ENCODE measurements at places on chromosomes 3 and 15.

DNA sequence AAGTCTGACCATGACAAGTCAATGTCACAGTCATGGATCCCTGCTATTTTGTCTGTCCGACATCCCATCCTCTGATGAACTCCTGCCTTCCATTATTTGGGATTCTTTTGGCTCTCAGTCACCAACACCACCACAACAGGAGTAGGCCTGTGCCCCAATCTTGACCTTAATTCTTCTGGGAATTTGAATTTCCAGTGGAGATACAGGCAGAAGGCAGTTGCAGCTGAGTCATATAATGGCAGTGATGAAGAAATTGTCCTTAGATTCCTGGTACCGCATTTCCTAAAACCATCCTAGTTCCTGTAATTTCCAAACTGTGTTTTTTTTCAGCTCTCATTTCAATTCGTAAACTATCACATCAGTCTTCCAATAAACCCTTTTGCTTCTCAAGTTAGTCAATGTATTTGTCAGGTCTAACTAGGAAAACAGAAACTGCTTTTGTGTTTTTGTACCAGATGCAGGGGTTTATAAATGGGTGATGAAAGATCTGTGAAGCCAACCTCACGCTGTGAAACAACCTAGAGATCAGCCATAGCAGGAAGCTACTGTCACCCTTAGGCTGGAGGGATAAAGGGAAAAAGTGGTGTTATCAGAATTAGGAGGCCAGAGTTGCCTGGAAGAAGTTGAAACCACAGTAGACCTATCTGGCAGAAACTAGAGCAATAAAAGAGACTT, 126.3 kb upstream of the TMEM108 start:
- no peak for DNase-seq

DNA sequence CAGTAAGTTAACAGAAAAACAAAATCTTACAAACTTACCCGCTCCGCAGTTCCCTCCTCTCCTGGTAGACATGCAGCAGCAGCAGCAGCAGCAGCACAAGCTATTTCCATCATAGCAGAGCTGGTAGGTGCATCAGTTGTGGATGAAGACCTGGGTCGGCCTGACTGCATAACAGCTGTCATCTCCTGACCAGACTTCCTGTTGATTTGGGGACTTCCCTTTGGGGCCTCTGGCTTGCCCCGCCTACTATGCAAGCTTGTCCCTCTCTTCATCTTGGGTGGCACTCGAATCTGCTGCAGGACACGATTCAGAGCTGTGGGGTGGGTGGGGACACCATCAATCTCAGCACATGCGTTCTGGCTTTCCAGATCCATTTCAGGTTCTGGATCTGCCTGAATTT, 65.7 kb downstream of the TMCC1 start:
- peak; percentile 69 for DNase-seq

DNA sequence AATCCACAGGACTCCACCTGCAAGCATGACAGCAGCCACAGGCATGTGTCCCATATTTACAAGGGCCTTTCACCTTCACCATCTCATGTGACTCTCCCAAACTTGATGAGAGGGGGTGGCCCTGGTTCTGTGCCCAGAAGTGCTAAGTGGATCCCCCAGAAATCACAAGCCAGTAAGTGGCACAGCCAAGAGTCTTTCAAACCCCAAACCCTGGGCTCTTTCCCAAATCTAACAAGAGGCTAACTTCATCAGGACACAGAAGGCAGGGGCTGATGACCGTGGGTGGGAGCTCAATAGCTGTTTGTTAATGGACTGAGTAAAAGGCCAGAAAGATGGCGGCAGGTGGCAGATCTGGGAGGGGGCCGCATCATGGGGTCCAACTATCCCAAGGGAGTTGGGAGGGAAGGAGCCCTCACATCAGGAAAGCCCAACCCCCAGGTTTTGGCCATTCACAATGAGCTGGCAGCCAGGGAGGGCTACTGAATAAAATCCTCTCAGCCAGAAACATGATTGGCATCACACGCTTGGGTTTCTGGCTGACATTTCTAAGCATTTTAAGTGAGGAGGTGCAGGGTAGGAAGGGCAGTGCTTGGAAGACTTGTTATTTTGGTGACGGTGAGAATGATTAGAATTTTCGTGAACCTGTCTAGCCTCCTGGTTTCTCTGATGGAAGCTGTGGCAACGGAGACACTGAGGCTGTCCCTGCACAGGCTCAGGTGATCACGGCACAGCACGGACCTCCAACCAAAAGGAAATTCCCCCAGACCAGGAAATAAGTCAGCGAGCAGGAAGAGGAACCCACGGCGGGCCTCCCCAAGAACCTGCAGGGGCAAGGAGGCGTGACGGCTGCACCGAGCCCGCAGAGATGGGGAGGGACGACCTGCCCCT, 109.3 kb downstream of the OXNAD1 start:
- peak; percentile 72 for DNase-seq

- no peak for DNase-seq
Observed at GRCh38 chr3:172341482-172342059, 106.7 kb downstream of the GHSR start.

- no peak for DNase-seq
Observed at GRCh38 chr3:29568355-29568754, 287.5 kb downstream of the RBMS3 start.

DNA sequence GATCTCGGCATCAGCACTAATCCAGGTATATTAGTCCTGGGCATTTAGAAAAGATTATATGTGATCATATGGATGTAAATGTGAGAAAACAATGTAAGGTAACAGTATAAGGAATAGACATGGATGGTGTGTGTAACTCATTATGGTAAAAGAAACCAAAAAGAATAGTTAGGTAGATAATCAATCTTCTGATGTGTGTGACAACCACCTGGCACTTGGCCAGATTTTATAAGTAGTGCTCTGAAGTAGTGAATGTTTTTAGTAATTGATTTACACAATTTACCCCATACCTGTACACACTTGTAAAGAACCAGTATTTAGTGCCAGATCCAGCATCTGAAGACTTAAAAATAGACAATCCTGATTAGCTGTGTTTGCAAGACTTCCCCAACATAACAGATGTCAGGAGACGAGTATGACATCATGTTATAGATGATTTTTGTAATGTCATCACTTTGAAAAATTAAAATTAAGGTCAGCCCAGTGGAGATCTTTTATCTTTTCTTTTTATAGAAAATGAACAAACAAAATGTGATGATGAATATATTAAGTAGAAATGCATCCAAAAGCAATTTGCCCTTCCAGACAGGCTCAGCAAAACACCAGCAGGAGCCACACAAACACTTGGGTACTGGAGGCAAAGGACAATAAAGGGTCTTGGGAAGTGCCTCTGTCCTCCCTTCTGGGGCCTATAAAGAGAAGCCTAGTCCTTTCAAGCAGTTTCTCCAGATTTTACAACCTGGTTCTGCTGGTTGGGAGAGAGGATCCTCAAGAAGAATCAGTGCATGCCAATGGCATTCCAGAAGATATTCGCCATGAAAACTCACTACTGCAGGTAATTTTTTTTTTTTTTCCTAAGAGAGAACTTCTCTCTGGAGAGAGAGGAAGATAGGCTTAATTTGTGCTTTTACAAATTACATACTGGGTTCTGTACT, 140.7 kb downstream of the MECOM start:
- no peak for DNase-seq

- no peak for DNase-seq
Observed at GRCh38 chr3:152772674-152773225, 62.2 kb upstream of the P2RY1 start.

DNA sequence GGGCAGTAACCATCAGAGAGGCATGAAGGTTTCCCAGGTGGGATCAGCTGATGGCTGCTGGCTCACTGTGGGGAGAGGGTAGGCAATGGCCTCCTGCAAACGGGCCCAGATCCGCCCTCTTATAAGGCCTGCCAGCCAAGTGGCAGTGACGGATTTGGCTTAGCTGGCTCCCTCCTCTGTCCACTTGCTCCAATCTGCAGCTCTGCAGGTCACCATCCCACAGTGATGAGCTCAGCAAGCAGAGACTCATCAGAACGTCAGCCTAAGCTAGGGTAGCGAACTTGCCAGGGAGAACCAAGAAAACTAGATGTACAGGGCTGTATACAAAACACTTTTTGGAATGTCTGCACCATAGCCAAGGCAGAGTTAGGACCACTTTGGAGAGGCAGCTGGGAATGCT, 62.8 kb upstream of the DCLK3 start:
- no peak for DNase-seq

GRCh38 chr3:41198950-41199865, at the start of gene CTNNB1:
Gene CTNNB1 (plus strand): TSS chr3:41199505. CDS start chr3:41224069, 24,564 bp downstream.
- DNase-seq = peak; percentile 96

- DNase-seq = no peak
Observed at GRCh38 chr3:133890037-133890436, 5.6 kb downstream of the RAB6B start.

- DNase-seq = no peak
Observed at GRCh38 chr15:41782371-41783282, 8.3 kb downstream of the MAPKBP1 start.

- no peak for DNase-seq
Observed at GRCh38 chr3:54870423-54870822, 57.4 kb downstream of the LRTM1 start.

- DNase-seq = no peak
Observed at GRCh38 chr3:116033516-116033915, 410.2 kb downstream of the GAP43 start.

DNA sequence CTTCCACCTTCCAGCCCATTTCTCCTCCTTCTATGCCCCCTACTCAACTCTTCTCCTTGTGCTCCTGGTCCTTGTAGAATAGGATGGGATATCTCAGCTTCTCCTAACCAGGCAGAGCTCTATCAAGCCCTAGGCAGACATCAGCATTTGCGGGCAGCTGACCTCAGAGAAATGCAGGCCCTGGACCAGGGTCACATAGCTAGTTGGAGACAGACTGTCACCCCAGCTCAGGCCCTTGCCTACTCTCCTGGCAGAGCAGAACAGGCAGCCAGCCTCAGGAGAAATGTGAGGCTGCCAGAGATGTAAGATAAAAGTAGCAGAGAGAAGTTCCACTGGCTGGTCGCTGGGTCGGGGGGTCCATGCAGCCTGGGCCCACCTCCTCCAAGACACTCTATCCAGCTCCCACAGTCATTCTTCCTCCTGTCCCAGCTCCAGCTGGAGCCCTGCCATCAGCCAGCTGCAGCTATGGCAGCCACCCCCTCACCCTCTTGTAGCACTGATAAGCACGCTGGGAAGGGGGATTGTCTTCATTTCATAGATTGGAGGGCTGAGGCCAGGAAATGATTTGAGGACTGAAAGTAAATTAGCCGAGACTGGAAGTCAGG, 4.0 kb downstream of the CYP8B1 start:
- DNase-seq = no peak

GRCh38 chr3:146542179-146542578, 2.2 kb downstream of the PLSCR1 start:
- no peak for DNase-seq

DNA sequence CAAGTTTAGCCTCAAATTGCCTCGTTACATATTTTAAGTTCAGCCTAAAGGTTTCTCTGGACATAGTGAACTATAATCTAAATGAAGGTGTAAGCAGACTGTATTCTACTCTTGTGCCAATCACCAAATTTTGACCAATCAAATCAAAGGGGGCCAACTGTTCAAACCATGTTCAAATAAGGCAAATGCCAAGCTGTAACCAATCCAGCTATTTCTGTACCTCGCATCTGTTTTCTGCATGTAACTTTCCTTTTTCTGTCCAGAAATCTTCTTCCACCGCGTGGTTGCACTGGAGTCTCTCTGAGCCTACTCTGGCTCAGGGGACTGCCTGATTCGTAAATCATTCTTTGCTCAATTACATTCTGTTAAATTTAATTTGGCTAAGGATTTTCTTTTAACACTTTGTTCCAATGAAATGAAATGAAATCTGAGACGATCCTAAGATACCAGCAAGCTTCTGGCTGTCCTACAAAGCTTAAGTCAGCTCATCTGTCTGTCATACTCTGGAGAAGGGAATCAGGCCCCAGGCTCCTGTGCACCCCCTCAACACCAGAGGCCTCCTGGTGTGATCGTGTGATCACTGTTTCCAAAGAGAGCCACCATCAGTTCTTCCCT, 53.2 kb upstream of the ZNF148 start:
- no peak for DNase-seq

GRCh38 chr3:134009345-134010000, 20.3 kb downstream of the SLCO2A1 start:
- DNase-seq = no peak

DNA sequence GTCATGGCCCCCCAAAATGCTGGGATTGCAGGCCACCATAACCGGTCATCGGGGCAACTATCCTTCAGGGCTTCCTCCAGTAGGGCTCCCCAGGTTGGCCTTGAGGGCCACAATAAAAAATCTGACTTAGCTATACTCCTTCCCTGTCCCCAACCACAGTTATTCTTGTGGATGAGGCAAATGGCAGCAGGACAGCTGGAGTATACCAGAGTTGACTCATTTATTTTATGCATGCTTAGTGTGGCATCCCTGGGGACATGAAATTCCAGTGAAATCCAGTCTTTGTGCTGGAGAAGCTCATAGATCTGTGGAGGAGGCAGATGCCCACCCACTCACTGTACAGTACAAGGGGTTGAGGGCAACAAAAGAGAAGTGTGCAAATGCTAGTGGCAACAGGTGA, 109.5 kb downstream of the RORA start:
- no peak for DNase-seq

DNA sequence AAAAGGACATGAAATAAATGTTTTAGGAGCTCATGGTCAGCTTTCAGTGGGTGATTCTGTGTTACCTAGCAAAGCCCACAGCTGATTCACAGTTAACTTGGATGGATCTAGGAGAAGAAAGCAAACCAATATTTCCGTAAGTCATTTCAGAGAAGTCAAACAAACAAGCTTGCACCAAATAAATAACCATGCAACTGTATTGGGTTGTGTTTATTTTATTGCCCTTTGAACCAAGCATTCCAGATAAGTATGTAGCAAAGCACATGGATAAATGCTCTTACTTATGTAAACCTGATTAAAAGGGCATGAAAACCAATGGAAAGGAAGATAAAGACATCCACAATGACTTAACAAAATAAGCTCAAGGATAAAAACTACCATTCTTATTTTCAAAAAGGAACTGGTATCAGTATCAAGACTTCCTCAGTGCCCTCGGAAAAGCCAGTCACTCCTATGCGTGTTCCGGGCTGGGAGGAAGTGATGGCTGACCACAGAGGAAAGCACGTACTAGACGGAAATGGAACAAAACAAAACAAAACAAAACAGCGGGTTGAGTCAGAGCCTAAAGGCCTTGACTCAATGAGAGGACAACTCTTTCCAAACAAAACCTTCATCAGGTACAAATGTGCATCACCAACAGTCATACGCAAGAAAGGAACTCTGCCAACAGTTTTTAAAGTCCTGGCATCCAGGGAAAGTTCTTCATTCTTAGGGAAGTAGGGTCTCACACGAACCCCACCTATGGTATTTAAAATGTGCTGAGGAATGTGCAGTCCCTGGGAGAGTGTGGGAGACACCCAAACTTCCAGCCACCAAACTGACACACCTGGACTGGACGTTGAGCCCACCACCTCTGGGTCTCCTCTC, 103.3 kb downstream of the SNRK start:
- DNase-seq = peak; percentile 88

- DNase-seq = no peak
Observed at GRCh38 chr15:80929225-80929624, 60.4 kb downstream of the MESD start.

DNA sequence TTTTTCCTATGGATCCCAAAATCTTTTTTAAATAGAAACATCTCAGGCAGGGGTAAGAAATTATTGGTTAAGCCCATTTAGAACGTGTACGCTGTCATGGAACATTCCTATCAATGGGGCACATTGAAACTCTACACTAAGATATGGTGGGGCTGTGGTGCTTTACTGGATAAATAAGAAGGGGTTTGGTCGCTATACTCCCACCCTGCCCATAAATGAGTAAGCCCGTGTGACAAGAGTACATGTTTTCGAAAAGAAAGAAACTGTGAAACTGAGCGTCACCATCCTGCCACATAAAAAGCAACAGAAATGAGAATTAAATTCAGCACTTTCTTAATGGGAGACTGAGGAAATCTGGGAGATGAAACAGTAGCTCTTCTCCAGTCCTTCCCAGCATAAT, 929.7 kb upstream of the CFAP20DC start:
- DNase-seq = no peak

Measured in activated effector memory CD4-positive, alpha-beta T cell treated with anti-CD3 and anti-CD28 coated beads, Interleukin-2, amount 50 U/mL, for 16 hours (primary cell).